ENCODE measurements at places on chromosomes 6 and 20. TPM values are rescaled to one million over a fixed set of nuclear protein-coding genes. Genes with fewer than 3 reads are reported as not detected.

Gene TTPAL
- polyA plus RNA-seq: 5.4 TPM

Gene FAM110A
- 13.4 TPM for polyA plus RNA-seq

DNA sequence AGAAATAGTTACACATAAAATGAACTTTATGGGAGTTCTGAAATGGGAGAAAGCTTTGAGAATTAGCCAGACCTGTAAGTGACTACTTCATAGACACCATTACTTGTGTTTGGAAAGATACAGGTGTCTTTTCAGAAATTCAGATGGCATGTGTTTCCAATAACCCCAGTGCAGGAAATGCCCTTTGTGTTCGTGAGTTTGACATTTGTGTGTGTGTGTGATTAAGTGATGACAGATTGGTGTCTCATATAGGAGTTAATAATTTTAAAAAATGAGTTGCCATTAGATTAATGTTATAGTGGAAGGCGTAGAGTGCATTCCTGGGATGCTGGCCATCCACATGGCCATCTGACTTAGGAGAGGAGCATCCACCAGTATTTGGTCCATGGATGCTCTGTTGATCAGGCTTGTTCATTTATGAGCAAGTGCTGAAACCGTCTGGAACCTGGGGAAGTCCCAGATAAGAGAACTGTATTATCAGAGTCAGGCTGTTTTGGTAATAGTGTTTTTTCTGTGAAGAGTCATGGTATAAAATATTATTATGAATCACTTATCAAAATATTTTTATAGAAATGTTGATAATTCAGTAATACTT is 3.1 kb downstream of the STK4 start:
- DNase-seq: no peak

DNA sequence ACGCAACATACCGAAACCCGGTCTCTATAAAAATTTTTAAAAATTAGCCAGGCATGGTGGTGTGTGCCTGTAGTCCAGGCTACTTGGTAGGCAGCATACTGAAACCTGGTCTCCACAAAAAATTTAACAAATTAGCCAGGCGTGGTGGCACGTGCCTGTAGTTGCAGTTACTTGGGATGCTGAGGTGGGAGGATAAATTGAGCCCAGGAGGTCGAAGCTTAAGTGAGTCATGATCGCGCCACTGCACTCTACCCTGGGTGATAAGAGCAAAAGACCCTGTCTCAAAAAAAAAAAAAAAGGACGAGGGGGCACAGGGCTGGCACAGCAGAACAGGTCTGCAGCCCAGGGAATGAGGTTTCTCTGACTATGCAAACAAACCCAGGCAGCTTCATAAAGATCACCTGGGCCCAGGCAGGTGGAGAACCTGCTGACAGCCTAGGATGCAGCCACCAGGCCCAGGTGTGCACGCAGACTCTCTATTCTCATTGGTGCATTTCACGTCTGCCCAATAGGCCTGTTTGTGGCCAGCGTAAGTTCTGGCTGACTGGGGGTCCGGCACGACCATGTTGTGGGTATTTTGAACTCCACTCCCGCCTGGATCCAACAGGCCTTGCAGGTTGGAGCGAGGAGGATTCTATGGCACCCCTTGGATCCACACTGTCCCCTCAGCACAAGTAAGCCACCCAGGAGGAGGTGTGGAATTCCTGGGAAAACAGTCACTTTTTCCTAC is 204.5 kb downstream of the PREX1 start:
- DNase-seq: no peak

DNA sequence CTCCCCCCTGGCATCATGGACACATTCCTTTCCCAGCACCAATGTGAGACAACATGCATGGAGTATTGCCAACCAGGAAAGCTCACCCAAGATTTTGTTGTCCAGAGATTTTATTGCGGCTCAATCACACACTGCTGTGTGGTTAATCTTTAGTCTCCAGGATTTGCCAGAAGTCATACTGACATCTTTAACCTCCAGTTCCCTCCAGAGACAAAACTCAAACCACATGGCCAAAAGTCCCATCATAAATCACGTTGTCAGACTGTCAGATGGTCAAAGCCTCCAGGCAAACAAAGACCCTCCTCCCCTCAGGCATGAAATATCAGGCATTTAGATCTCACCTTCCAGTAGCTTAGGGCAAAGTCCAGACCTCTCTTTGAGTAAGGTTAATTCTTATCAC is 97.3 kb upstream of the OPRM1 start:
- no peak for DNase-seq

Gene TSPO2
- polyA plus RNA-seq: not detected
